Islet precursor cell (in vitro differentiated cells): ENCODE measurements at places on chromosomes 12 and 14.

DNA sequence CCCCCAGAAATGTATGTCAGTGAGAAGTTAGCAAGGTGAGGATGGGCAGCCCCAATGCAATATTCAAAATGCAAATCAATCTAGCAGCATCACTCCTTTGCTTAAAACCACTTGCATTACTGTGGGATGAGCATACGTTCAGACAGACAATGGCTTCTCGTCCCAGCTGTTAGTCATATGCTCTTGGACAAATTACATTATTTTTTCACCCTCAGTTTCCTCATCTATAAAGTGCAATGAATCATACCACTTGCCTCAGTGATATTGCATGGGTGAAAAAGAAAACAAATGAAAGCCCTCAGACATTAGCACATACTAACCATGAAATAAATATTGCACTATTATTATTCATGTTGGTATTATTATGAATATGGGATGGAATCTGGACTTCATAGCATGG, 132.3 kb downstream of the C12orf75 start:
- DNase-seq = no peak

DNA sequence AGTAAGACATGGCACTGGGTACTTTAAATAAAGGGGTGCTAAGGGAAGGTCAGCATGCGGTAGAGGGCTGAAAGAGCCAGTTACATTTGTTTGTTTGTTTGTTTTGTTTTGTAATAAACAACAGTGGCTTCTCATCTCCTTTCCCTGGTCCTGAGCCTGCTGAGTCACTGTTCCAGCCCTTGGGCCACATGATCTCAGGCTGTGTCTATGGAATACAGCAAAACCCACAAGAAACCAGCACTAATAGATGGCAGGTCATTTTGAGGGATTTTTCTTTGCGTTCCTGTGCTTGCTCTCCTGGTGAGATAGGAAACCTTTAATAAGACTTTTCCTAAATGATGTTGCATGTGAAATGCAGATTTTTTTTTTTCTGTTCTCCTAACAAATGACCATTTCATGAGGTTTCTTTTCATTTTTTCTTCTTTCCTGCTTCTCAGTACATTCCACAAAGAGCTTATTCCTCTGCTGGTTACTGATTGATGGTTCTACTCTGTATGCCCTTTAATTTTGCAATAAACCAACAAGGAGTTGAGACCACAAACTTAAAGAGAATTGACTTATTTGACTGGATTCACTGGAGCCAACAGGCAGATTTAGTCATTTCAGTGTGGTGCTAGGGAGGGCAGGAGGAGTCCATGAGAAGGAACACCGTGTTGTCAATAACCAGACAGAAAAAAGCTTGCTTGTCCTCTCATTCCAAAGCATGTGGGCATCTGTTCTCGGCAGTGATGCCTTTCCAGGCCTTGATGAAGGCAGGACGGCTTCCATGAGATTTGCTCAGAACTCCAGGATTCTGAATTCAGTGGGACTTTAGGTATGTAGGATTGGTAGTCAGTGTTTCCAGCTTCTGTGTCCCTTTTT, 459.2 kb downstream of the RAD51B start:
- peak; percentile 82 for DNase-seq

DNA sequence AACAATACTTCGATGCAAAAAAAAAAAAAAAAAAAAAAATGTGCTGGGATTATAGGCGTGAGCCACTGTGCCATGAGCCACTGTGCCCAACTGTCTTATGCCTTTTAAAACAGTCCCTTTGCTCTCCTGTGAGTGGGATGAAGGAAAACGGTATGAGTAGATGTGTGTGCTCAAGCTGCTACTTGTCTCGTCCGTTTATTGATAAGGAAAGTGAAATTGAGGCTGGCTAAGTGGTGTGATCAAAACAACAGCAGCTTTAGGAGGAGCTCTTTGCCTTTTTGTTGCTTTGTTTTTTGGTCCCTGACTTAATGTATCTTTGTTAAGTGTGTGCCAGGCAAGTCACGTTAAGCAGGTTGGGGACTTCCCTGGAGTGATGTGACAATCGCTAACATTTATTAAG, 275.9 kb downstream of the TMEM132C start:
- DNase-seq = no peak

DNA sequence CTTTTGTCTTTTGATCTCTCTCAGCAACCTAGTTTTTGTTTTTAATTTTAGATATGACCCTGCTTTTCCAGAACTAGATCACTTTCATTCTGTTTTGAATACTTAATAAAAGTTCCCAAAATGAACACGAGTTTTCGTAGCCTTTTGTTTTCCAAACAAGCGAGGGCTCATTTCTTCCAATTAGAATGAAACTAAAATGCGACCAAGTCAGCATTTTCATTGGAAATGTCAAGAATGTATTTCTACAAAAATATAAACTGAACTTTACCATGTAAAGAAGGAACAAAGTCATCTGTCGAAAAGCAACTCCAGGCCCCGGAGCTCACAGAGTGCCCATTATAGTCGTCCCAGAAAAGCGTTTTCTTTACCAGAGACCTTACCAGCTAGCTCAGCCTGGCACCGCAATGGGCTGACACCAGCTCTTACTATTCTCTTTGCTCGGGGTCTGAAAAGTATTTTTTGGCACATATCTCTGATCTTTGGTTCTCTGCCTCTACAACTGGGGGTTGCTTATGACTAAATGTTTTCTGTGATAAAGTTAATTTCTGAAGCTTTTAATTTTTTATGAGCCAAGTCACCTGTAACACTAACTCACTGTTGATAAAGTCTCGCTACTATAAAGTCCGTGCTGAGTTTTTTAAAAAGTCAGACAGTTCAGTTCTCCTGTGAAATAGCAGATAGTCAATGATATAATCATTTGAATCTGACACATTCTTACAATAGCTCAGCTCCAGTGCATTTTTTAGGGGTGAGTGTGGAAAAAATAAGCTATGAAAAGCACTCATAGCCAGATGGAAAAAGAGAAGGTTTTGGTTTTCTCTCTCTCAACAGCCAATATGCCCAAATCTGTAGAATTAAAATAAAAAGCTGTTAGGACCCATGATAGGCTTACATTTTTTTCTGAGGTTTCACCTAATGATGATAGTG, 43.4 kb downstream of the SAMD4A start:
- DNase-seq = no peak

DNA sequence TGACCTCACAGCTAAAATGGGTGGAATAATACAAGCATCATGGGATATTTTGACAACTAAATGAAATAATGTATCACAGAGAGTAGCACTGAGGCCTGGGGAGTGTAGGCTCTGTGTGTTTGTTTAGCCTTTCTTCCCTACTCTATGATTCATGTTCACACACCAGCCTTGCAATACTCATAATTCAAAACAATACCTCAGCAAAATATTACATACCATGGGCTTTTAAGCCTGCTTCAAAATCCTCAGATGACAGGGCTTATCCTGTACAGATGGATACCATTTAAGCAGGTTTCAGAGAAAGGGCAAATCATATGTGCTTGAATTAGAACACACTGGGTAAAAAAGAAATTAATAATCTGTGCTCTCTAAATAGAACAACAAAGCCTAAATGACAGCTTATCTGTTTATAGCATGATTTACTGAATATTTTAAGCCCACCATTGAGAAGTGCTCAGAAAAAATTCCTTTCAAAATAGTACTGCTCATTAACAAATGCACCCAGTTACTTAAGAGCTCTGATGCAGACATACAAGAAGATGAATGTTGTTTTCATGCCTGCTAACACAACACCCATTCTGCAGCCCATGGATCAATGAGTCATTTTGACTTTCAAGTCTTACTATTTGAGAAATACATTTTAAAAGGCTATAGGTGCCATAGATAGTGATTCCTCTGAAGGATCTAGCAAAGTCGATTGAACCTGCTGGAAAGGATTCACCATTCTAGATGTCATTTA, 84.9 kb upstream of the ADAMTS20 start:
- DNase-seq = no peak

GRCh38 chr12:1815814-1816729, 4.3 kb upstream of the LRTM2 start:
- no peak for DNase-seq

DNA sequence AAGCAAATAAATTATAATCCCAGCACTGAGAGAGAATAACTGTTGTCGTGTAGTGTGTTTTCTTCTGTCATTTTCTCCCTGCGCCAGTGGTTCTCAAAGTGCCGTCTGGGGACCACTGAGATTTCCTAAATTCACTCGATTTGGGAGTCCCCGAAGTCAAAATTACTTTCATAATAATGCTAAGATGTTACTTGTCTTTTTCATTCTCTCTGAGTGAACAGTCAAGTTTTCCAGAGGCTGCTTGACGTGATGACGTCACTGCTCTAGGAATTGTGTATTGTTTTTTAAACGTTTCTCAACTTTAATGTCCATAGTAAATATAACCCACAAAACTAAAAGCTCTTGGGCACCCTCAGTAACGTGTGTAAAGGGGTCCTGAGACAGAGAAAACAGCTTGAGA, 796 bp upstream of the POP5 start:
- DNase-seq = no peak

DNA sequence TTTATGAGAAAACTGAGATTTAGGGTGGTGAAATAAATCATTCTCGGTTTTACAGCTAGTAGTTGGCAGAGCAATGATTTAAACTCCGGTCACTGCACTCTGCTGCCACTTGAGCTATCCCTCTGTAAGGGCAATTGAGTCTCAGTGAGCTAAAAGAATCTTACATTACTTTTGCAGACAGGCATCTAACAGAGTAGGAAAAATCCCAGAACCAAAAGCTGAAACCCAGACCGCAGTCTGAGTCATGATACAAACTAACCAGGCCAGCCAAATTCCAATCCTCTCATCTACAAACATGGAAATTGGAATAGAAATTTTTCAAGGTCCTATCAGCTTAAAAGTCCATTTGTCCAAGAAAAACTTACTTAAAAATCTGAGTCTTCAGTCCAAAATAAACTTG, 73.7 kb downstream of the ANKS1B start:
- DNase-seq = peak; percentile 89

DNA sequence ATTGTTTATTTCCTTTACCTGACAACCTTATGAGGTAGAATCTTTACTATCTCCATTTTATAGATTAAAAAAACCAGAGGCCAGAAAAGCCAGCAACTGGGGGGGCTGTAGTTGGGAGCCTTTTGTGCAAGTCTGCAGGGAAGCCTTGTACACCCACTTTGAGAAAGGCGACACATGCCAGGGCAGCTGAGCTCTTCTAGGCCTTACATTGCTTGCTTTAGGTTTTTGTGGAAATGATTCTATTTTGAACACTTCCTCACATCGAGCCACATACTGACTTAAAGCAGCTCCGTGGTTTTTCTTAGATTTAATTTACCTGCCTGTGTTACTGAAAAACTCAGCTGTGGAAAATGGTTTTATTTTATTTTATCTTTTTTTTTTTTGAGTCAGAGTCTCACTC, 34.6 kb downstream of the EP400 start:
- no peak for DNase-seq

- DNase-seq = no peak
Measured at GRCh38 chr14:92154283-92154942, 32.6 kb downstream of the CPSF2 start.

- no peak for DNase-seq
Measured at GRCh38 chr14:104654119-104654518, 35.3 kb upstream of the INF2 start.

GRCh38 chr12:122895704-122896636, at the start of gene VPS37B:
Gene VPS37B (minus strand): TSS chr12:122896124. CDS start chr12:122896062, 62 bp downstream.
- peak; percentile 87 for DNase-seq

- no peak for DNase-seq
Measured at GRCh38 chr14:23365732-23366425, 907 bp upstream of the EFS start.

DNA sequence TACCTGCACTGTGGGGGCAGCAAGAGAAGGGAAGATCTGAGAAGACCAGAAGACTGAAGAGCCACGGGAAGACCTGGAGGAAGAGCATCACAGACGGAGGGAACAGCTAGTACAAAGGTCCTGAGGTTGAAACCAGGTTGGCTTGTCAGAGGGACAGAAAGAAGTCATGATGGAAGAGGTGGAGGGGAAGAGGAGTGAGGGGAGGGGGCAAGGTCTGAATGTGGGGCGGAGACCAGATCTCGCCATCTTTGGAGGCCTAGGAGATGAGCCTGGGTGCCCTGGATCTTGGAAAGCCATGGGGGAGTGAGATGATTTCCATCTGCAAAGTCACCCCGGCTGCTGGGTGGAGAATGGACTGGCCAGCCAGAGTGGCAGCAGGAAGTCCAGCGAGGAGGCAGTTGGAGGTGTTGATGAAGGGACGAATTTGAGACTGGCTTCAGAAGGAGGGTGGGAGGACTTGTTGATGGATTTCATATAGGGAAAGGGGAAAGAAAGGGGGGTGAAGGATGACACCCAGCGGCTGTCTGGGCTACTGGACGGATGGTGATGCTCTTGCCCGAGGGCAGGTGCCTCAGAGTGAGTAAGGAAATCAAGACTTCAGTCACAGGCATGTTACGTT, 14.6 kb upstream of the UBC start:
- DNase-seq = peak; percentile 54

DNA sequence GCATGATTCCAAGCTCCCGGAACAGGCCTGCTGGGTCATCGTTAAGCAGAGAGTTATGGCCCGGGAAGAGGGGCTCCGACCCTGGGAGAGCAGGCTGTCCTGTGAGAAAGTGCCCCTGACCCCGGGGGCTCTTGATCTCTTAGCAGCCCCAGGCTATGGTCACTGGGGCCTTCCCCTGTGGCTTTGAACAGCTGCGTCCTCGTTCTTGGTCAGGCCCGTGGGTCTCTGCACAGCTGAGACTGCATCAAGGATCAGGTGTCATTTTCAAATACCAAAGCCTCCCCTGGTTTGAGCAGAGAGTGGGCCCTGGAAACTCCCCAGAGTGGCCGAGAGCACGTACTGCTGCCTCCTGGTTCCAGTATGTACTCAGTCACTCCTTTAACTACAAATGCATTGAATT, 114.8 kb downstream of the ESRRB start:
- DNase-seq = no peak

GRCh38 chr12:57159311-57159710, 11.9 kb upstream of the LRP1-AS start:
- no peak for DNase-seq

- peak; percentile 55 for DNase-seq
Measured at GRCh38 chr14:64942531-64943111, at the start of gene GPX2. Gene GPX2 (minus strand): TSS chr14:64942745. CDS start chr14:64942726, 19 bp downstream.

DNA sequence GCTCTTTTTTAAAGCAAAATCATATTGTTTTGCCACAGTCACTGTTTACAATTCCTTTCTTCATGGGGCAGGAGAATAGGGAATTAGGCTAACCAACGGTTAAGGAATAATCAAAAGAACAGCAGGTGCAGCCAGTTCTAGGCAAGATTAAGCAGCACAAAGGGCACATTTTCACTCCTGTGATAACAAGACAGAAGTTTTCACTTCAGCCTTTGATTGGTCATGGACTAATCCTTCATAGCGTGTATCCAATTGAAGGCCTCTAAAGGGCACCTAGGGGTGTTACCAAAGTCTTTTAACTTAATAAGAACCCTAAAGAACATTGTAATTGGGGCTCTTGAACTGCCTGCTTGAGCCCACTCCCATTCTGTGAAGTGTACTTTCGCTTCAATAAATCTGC, 206.9 kb upstream of the AMIGO2 start:
- DNase-seq = no peak
